ENCODE measurements at places on chromosomes 6 and 20. TPM values are rescaled to one million over a fixed set of nuclear protein-coding genes. Genes with fewer than 3 reads are reported as not detected.

The PMEPA1 gene
- total RNA-seq = 26.3 TPM

The TNF gene
- 0.40 TPM for total RNA-seq

DNA sequence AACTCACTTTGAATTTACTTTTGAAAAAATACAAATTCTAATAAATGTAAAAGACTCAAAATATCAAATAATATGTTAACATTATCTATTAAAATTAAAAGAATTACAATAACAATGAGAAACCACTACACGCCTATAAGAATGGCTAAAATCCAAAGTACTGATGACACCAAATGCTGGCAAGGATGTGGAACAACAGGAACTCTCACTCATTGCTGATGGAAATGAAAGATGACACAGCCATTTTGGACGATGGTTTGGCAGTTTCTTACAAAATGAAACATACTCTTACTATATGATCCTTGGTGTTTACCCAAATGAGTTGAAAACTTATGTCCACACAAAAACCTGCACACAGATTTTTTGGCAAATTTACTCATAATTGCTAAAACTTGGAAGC is 15.6 kb upstream of the STX11 start:
- DNase-seq = no peak

DNA sequence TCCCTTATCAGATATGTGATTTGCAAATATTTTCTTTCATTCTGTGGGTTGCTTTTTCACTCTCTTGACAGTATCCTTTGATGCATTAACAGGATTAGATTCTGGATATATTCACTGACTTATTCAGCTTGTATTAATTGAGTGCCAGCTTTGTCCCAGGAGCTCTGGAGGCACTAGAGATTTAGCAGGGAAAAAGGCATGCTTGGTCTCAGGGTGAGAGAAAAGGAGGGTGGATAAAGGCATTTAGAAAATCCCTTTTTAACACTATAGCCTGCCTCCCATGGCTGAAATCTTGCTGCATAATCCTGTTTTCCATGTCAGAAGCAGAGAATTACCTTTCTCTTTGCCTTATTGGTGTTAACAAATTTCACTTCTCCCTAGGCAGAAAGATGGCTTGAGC is 28.5 kb upstream of the SIRT5 start:
- no peak for DNase-seq

- DNase-seq = no peak
Observed at GRCh38 chr20:13333793-13334192, 112.7 kb downstream of the ISM1 start.

- DNase-seq = no peak
Observed at GRCh38 chr6:43948527-43949485, 178.4 kb downstream of the MRPL14 start.

The ADGRF4 gene
- total RNA-seq = not detected

DNA sequence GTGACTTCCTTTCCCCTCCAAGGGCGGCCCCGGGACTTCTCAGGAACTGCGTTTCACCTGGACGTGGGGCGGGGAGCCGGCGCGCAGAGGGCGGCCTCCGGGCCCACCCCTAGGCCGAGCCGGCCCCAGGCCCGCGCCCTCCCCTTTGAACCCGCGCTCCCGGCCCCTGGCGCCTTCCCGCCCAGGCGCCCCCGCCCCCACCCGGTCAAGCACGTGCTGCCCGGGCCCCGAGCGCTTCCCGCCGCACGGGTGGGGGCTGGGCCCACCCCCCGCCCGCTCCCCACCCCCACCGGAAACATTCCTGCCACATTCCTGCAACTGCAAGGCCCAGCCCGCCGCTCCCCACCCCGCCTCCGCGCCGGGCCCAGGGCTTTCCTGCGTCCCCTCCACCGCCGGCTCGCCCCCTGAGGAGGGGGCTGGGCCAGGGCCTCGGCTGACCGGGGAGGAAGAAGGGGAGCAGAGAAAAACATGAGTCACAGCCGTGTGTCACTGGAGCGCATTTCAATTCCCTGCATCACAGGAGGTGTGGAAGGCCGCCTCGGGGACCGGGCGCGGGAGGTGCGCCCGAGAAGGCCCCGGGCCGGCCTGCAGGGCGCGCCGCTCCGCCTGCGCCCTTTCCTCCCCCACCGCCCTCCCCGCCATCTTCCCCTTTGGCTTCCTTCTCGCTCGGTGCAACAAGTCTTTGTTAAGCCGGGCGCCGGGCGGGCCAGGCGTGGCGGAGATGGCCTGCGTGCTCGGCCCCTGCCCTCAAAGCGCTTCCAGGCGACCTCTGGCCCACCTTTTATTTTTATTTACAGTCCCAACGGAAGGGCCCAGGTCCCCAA is 1.2 kb upstream of the HMGA1 start:
- no peak for DNase-seq

- no peak for DNase-seq
Observed at GRCh38 chr6:162261598-162261997, 466.0 kb downstream of the PRKN start.

GRCh38 chr6:25192590-25193459 is 86.3 kb upstream of the CARMIL1 start:
- no peak for DNase-seq

DNA sequence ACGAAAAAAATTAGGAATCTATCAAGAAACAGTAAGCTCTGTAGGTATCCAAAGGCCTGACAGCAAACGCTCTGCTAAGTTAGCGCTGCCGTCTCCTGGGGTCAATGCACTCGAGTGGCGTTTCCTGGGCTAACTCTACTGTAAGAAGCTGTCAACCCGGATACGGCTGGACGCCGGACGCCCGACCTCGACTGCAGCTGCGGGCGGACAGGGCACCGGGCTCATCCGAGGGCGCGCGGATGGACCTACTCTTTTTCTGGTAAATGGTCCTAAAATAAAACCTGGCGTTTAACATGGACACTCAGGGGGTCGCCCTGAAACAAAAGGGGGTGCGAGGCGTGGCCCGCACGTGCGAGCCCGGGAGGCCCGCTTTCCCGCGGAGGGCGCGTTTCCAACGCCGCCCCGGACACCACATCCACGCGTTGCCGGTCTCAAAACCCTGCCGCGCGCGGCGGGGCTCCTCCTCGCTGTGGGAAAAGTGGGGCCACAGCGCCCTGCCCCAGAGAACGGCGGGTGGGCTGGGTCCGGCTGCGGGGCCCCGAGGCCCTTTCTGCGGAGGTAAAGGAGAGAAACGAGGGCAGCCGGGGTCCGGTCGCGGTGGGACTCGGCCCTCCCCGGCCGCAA is 537 bp downstream of the TCP1 start:
- peak; percentile 70 for DNase-seq

GRCh38 chr6:158150701-158151100 is 17.4 kb downstream of the SERAC1 start:
- no peak for DNase-seq

DNA sequence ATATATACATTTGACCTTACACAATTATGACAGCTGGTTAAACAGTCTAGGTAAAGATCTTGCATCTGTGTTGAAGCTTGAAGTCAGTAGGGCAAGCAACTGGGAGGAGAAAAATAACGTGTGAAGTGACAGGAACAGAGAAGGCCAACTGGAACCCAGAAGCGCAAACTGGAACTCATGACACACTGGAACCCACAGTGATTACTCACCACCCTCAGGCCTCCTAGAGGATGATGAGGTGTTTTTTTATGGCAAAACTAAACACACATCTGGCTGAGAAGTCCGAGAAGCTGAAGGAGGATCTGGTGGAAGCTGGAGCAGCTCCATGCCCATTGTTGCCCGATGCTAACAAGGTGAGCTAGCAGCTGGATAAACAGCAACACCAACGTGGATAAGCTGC is 108.1 kb downstream of the TMEM200A start:
- no peak for DNase-seq

DNA sequence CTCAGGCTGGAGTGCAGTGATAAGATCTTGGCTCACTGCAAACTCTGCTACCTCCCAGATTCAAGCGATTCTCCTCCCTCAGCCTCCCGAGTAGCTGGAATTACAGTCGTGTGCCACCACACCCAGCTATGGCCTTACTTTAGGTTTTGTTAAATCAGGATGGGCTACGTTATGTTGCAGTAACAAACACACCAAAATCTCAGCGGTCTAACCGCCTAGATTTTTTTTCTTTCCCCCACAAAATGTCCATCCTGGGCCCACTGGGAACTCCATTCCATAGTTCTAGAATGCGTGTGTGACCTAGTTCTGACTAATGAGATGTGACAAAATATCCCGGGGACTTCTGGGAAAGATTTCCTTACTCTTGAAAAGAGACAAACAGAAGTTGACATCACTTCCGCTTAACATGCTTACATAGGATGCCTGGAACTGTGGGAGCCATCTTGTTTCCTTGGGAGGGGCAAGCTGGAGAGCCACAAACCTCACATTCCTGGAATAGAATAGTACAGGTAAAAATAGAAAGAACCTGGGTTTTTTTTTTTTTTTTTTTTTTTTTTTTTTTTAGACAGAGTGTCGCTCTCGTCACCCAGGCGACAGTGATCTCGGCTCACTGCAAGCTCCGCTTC is 42.3 kb upstream of the TRERF1 start:
- DNase-seq = no peak

GRCh38 chr6:34324738-34325444 is 67.6 kb downstream of the NUDT3 start:
- no peak for DNase-seq

DNA sequence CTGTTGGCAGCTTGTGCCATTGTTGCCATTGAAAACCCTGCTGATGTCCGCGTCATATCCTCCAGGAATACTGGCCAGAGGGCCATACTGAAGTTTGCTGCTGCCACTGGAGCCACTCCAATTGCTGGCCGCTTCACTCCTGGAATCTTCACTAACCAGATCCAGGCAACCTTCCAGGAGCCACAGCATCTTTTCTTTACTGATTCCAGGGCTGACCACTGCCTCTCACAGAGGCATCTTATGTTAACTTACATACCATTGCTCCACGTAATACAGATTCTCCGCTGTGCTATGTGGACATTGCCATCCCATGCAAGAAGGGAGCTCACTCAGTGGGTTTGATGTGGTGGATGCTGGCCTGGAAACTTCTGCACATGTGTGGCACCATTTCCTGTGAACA is 221.8 kb upstream of the FAM83B start:
- no peak for DNase-seq

GRCh38 chr6:159631886-159632285 is 61.2 kb downstream of the SOD2 start:
- no peak for DNase-seq

The VSTM2L gene
- 1.6 TPM for total RNA-seq

- DNase-seq = no peak
Observed at GRCh38 chr20:8362457-8362856, 230.4 kb downstream of the PLCB1 start.

- DNase-seq = no peak
Observed at GRCh38 chr6:121506761-121507754, 71.6 kb downstream of the GJA1 start.

The SCAND1 gene
- 37.8 TPM for total RNA-seq

The HCK gene
- total RNA-seq = 24.0 TPM

- DNase-seq = no peak
Observed at GRCh38 chr20:37670351-37670791, 23.5 kb upstream of the CTNNBL1 start.

GRCh38 chr6:1502041-1502440 is 107.7 kb upstream of the FOXC1 start:
- no peak for DNase-seq

DNA sequence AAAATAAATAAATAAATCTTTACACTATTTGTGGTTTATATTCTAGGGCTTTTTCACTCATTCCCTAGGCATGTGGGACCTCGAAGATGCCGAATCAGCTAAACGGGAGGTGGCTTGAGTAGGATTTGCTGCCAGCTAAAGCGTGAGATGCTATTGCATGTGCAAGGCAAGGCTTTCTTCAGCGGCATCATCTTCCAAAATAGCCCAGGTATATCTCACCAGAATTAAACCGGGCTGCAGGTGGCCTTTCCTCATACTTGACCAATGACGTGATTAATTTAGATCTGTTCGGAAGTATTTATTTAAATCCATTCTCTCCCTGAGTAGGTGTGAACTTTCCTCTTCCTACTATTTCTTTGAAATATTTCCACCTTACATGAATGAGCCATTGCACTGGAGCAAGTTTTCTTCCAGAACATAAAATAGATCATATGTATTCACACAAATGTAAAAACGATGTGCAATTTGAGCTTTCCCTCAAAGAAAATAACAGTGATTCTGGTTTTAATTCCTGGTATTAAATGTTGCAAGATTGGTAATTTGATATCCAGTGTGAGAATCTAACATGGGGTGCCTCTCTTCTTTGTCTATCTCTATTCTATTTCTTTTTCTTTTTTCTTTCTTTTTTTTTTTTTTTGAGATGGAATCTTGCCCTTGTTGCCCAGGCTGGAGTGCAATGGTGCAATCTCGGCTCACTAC is 24.3 kb upstream of the ZNF217 start:
- peak; percentile 27 for DNase-seq

GRCh38 chr20:51125780-51126179 is 102.9 kb upstream of the KCNG1 start:
- no peak for DNase-seq

GRCh38 chr6:127475135-127475822 is 16.1 kb upstream of the KIAA0408 start:
- no peak for DNase-seq

GRCh38 chr20:3364323-3365013 is 43.0 kb downstream of the DNAAF9 start:
- no peak for DNase-seq

The RNF217 gene
- total RNA-seq = 43.5 TPM

The HLA-G gene
- 1.2 TPM for total RNA-seq

DNA sequence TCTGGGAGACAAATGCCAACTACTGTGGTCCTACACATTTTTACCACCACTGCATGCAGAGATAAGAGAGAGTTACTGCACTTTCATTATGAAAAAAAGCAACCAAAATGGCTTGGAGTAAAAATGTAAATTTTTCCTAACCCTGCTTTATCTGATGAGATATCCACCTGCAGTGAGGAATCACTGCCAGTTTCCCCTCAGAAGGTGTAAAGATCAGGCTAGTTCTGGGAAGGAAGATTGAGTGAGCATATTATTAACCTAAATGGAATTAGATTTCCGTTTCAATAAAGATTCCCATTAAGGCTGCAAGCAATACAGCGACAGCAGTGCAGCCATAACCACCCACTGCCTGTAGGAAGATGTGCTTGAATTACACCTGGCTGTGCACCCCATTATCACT is 84.9 kb downstream of the QRSL1 start:
- DNase-seq = no peak

DNA sequence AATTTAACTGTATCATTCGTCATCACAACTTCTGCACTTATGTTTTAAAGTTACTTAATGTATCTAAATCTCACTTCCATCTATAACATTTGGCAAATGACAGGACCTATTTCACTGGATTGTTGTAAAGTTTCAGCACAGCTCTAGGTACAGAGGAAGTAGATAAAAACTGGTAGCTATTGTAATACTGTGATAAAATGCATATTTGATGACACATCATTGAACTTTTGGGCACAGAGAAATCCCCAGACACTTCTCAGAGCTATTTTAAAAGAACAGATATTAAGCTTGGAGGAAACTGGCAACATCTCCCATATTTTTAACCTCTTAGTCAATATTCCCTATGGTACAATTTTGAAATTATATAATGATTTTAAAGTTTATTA is 138.7 kb downstream of the RFPL4B start:
- no peak for DNase-seq

DNA sequence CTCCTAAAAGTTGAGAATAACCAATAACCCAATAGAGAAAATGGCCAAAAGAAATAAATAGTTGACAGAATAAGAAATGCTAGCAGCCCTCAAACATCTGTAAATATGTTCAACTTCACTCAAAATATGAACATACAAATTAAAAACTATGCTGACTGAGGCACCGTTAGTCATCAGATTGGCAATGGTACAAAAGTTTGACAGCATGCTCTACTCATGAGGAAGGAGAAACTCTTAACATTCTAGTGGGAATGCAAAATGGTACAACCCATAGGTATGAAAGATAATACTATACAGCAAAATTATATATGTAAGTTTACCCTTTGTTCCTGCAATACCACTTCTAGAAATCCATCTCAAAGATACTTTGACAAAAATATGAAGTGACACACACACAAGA is 1.6 kb upstream of the ZSCAN12 start:
- no peak for DNase-seq

The DDO gene
- total RNA-seq = 1.3 TPM
